ENCODE measurements at places on chromosomes 12 and 14.

GRCh38 chr14:68473069-68473468 is 319.8 kb downstream of the ZFP36L1 start:
- DNase-seq: no peak

GRCh38 chr12:93846936-93847516 is 169.9 kb downstream of the CRADD start:
- no peak for DNase-seq

DNA sequence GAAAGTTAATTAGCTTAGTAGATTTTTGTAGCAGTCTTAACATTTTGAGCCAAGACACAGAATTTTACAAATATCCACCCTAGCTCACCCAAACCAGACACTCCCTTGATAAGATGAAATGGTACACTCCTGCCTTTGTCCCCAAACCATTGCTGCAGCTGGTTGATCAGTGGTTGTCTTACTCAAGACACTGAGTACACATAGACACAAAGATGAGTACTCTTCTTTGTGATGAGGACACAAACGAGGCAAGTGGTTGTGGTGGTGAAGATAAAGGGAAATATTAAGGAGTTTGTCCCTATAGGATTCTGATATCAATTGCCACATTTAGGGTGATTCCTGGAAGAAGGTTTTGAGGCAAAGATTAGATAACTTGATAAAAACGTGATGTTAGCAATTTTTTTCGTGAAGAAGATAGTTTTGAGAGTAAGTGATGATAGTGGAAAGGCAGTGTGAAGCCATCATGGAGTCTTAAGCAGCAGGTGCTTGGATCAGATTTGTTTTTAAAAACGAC is 21.4 kb upstream of the ATP2B1 start:
- no peak for DNase-seq

DNA sequence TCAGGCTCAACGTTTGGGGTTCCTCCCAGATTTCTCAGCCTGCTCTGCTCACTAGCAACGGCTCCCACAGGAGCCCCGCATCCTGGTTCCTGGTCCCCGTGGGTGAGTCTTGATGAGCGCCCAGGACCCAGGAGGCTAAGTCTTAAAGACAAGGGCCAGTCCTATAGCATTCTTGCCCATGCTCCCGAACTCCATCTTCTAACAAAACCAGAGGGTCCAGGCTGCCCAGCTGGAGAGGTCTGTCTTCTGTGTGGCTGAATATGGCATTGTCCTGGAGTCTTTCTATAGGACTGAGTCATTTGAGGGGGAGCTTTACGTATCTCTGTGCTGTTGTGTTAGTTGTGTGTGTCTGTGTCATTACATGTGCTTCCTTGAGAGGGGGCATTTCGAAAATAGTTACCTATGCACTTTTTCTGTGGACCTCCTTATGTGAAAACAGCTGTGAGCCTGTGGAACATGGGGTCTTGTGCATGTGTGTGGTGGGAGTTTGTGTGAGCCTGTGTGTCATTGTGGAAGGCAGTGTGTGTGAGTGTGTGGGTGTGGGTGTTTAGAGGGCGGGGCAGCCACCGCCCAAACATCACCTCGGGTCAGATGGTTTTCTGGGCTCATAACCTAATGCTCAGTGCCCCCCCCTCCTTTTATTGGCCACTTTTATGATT is 9.1 kb upstream of the TBX5 start:
- no peak for DNase-seq

DNA sequence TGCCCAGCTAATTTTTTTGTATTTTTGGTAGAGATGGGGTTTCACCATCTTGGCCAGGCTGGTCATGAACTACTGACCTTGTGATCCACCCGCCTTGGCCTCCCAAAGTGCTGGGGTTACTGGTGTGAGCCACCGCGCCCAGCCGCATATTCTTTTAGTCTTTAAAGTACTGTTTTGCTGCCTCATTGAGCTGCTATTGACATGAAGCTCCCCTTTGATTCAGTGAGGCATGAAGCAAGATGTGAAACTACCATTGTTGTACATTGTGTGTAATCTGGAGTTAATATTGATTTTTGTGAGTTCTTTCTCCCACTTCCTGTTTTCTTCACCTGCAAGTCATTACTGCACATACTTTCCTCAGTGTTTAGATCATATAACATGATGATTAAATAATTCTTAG is 80.8 kb downstream of the MNAT1 start:
- no peak for DNase-seq

Data from inflammatory macrophage treated with lipopolysaccharide for 4 hours (primary cell).